ENCODE measurements at places on chromosomes 1 and 21.

DNA sequence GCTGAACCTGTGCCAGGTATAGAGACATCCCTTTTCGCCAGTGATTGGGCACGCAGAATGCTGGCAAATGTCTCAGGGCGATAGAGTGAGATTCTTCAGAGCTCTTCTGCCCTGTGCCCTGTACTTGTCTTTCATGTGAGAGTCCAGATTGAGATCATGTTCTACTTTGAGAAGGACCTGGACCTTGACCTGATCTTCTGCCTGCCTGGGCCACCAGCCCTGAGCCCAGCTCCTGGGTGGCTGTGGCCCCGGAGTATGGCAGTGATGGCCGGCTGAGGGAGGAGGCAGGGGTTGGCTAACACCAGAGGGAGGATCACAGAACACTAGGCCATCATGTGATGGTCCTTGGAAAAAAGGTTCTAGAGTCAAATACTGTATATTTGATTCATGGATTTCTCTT lies 13.8 kb downstream of the STRIP1 start:
- DNase-seq, result no peak

DNA sequence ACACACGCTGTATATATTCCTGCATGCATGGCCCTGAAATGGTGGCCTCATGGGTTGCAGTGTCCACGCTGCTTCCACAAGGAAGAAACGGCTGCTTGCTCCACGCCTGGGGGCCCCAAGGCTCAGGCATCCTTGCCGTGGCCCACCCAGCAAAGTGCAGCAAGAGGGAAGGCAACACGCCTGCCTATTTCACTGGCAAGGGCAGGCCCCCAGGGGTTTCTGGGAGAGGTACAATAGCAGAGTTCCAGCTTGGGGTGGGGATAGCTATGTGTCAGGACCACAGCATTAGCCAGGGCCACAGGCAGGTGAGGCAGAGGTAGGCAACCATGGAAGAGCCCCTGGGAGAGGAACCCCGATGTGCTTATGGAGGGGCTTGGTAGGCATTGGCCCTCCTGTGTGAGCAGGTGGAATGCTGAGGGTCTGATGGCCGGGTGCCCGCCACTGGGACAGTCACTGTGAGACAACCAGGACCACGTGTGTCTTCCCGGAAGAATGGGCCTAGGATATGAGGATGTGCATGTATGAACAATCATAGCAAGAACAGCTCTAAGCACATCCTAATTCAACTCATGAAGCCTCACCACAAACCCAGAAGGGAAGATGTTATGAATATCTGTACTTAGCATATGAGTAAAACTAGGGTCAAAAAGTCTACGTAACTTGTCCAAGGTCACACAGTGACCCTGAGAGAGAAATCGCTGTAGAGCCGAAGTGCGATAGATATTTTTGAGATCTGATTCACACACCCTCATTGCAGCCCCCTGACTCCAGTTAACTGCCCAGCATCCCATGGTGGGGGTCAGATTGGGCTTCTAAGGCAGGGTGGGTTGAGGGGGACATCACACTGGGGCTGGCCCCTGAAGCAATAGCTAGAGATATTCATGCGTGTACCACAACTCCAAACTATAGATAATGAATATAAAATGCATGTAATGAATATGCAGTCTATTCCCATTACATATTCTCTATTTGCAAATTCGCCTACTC lies 11.8 kb downstream of the TFF2 start:
- DNase-seq, result no peak

DNA sequence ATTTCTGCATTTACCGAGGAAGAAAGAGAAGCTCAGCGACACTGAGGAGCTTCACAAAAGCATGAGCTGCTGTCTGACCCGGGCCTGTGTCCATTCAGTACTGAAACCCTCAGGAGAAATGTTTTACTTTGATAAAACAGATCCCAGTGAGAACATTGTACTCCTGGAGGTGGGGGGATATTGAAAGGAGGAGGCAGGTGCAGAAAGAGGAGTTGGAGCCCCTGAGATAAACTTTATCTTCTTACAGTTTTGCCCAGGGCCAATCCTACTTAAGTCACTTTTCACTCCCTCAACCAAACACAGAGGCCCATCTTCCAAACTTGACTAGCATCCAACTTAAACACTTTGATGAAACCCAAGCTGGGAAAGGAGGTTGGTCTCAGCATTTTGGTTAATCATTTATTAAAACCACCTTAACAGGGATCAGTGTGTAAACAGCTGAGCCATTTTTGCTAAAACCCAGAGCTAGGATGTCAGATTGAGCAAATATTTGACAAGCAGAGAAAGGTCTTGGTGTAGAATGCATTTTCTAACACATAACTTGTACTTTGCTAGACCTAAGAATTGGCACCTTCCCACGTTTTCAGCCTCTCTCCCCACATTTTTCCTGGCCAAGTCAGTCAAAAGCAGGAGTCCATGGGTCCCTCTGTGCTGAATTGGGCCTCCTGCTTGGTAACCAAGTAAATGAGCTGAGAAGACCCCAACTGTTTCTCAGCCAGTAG lies 32.5 kb upstream of the SARS1 start:
- peak; percentile 54 for DNase-seq

GRCh38 chr1:117981455-117982192 lies 52.1 kb downstream of the WDR3 start:
- no peak for DNase-seq

GRCh38 chr1:41097105-41097504 lies 75.6 kb upstream of the SLFNL1 start:
- DNase-seq, result no peak

DNA sequence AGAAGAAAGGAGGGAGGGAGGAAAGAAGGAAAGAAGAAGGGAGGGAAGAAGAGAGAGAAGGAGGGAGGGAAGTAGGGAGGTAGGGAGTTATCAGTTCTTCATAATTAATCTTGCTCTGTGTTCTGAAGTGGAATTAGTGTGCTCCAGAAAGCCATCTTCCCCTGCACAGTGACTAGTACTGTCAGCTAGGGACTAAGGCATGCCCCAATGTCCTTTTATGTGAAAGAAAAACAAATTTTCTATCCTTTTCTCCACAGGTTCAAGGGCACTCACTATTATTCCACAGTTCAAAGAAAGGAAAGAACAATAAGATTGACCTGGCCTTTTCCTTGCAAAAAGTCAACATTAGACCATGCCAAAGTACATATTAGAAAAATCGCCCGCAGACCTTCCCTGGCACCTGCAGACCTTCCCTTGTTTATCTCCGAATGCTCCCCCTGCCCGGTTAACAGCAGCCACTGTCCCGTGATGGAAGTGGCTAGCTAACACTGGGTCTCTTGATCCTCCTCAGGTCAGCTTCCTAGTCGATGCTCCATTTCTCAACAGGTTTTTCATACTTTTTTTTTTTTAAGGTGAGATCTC lies 107.2 kb upstream of the EDEM3 start:
- DNase-seq, result no peak

DNA sequence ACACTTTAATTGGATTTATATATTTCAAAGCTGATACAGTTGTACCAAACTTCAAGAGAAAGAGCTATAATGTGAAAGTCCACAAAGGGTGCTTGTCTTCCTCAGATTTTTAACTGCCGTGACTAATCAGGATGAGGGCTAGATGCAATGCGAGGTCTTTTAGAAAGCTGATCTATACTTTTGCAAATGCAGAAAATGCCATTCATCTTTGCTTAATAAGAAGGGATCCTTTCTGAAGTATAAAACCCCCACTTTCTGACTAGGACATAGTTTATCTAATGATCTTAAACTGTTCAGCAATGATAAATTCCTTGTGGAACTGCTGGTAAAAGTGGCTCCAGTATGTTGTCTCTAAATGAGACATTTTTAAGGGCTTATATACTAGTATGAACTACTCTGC lies 102.7 kb upstream of the NGF start:
- DNase-seq, result no peak

- no peak for DNase-seq
Observed at GRCh38 chr1:240342251-240342625, 250.6 kb downstream of the FMN2 start.

- DNase-seq, result peak; percentile 25
Observed at GRCh38 chr1:85654066-85654782, 54.0 kb downstream of the ZNHIT6 start.

DNA sequence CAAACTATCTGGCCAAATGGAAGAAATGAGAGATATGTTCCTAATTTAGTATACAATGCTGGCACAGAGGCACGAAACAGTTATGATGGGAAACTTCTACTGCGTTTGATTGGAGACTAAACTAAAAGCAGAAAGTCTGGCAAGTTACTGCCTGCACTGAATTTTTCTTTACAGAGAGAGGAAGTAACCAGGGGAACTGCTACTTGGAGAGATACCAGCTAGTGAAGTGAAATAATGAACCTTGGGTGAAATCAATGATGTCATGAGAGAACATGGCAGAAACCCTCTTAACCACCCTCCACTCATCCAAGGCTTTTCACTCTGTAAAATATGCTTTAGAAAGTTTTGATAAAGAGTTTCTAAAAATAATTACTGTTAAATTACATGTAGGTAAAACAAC lies 29.3 kb downstream of the NIBAN1 start:
- DNase-seq, result peak; percentile 59

DNA sequence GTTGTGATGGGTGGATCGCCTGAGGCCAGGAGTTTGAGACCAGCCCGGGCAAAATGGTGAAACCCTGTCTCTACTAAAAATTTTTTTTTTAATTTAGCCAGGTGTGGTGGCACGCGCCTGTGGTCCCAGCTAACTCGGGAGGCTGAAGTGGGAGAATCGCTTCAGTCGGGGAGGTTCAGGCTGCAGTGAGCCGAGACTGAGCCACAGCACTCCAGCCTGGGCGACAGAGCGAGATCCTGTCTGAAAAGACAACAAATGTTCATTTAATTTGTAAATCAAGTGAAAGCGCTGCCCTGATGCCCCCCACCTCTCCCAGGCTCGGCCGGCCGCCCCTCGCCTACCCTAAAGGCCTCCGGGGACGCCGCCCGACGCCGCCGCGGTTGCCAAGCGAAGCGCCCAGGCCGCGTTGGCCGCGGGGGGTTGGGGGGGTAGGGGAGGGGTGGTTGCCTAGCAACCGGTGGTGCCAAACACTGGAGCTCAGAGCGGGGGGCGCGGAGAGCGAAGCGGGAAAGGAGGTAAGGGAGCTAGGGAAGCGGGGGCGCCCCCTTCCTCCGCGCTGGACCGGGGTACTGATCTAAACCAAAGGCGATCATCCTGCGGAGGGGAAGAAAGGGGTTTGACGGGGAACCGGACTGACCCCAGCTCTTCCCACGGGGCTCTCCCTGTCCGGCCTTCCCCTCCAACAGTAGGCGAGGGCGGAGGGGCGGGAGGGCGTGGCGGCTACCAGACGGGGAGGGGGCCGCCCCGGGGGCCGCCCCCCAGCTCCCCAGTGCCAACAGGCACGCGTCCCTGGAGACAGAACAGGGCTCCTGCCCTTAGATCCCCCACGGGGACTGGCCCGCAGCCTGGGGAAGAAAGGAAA lies at the start of gene TEKT2:
Gene TEKT2, plus strand, starts transcription at position 460 of the 862 bp plus-strand sequence. CDS start 828 bp downstream, outside the sequence.
- DNase-seq, result peak; percentile 74

GRCh38 chr1:171751221-171751620 lies 9.4 kb upstream of the VAMP4 start:
- no peak for DNase-seq

DNA sequence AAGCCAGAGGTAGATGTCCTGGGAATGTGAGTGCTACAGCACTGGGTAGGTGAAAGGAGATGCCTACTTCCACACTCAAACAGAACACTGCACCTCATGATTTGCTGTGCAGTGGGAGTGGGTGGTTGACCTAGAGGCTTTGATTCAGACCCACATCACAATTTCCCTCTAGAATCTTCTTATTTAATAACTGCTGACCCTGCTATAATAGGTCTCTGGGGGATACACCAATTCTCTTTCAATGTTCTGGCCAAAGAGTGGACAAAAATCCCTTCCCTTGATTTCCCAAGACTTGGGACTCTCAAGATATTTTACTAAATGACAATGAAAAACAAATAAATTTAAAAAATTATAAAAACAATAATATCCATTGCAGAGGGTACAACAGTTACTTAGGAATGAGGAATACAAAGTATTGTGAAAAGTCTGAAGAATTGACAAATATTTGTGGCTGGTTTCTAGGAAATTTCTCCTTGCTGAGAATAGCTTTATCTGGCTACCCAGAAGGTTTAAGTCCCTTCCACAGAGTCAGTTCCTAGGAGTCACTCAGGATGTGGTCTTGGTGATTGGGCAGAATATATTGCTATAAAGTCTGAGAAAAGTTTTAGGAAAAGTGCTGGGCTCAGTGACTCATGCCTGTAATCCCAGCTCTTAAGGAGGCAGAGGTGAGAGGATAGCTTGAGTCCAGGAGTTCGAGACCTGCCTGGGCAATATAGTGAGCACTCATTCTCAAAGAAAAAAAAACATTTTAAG lies 2.4 kb upstream of the FCGR2A start:
- DNase-seq, result no peak

DNA sequence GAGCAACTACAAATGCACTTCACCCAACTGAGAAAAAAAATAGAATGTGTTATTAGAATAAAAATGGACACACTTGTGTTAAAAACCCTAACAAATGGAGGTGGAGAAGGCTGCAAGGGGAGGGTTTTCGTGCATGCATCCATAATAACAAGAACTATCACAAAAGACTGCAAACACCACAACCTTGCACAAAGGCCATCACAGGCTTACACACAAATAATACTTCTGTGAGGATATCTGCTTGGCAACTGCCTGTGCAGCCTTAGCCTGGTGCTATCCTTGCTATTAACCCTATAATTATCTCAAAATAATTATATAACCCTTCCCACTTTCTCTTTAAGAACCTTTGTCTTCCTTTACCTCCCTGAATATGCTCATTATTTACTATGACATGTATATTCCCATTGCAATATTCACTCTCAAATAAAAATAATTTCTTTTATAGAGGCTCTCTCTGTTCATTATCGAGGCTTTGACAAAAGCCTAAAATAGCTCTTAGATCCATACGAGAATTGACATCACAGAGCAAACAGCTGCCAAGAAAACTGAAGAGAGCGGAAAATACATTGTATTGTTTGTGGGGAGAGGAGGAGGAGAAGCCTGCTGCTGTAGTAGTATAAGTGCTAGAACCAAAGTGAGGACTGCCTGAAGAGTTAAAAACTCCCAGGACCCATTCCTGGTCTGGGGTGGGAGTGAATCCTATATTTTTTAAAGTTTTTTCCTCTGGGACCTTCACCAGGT lies 1768.7 kb downstream of the BRINP3 start:
- DNase-seq, result no peak

GRCh38 chr1:231883382-231883781 lies 256.8 kb downstream of the DISC1 start:
- no peak for DNase-seq

DNA sequence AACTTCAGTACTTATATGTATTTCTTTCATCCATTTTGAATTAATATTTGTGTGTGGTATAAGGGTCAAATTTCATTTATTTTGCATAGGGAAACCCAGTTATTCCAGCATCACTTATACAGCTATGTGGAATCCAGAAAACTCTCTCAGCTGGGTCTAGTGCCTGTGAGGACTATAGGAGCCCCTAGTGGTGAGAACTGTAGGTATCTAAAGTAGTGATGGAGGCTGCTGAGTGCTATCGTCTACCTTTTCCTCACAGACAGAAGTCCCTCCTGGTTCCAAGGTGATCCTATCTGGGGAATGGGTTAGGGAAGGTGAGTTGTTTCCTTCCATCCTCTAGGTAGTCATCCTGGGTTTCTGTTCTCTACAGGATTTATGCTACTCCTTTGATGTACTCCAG lies 352.0 kb upstream of the C1orf87 start:
- DNase-seq, result peak; percentile 9

GRCh38 chr1:199449221-199449620 lies 578.3 kb upstream of the NR5A2 start:
- peak; percentile 2 for DNase-seq

GRCh38 chr1:218058730-218059129 lies 226.4 kb upstream of the RRP15 start:
- DNase-seq, result no peak

Data from astrocyte of the hippocampus (primary cell).